HepG2 (cell line): ENCODE measurements at places on chromosomes 16 and 17. TPM values are rescaled to one million over a fixed set of nuclear protein-coding genes. Genes with fewer than 3 reads are reported as not detected.

DNA sequence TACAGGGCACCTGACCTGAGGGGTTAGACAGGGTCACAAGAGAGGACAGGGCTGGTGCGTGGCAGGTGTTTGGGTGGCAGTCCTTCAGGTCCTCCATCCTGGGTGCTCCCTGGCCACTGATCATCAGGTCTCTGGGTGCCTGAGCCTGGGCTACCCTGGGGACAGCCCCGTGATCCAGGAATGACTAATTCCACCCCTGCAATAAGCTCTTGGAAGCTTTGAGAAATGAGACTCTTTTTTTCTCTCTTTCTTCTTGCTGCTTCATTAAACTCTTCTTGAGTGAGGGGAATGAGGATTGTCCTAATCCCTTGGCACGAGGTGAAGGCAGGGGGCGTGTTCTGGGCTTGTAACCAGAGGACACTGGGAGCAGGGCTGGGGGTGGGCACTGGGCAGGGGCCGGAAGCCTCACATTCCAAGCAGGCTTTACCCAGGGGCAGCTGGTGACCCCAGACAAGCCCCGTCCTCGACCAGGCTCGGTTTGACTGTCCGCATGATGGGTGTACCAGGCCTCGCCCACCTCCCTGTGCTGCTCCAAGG is 21.4 kb upstream of the SPNS2 start:
- no peak for DNase-seq

HOXB9 gene
- total RNA-seq, result not detected in 2 replicates

DNA sequence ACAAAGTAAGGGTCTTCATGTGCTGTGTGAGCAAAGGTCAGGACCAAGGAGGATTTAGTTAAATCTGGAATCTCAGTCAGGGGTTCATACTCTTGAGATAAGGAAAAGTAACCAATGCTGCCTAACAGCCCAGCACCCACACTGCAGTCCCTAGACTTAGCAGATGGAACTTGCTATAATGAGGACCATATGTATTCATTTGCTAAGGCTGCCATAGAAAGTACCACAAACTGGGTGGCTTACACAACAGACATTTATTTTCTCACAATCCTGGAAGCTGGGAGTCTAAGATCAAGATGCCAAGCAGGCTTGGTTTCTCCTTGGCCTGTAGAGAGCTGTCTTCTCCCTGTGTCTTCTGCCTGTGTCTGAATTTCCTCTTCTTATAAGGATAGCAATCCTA is 20.8 kb downstream of the ZP2 start:
- DNase-seq, result no peak

DNA sequence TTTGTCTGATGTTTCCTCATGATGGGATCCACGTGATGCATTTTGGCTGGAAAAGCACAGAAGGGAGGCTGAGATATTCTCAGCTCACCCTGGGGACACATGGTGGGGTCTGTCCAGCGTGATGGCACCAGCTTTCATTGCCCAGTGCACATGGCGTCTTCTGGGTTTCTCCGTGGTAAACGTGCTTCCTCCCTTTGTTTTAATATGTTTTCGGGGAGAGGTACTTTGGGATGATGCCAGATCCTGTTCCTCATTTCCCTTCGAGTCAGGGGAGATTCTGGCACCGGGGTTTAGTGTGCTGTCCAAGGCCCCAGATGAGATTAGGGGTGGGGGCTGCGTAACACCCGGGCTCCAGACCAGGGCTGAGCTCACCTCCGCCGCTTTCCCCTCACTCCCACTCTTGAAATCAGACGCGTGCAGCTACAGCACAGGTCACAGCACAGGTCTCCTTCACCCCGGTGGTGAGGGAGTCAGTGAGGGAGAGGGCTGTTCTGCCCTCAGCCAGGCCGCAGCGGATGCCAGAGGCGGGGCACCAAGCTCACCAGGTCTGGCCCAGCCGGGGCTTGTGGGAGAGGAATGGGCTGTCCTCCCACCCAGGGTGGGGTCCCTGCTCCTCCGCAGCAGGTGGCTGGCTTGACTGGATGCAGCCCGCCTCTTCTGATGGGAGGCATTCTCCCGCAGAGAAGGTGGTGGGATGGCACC is 33.9 kb downstream of the COX4I1 start:
- no peak for DNase-seq

CRISPLD2 gene
- 0.14 and 0.31 TPM in 2 replicates for total RNA-seq

RHBDL1 gene
- 0.87 and 1.8 TPM in 2 replicates for total RNA-seq

SNTB2 gene
- total RNA-seq, result 19.2 and 22.9 TPM in 2 replicates

- no peak for DNase-seq
Observed at GRCh38 chr16:23085949-23086348, 63.3 kb downstream of the USP31 start.

DNA sequence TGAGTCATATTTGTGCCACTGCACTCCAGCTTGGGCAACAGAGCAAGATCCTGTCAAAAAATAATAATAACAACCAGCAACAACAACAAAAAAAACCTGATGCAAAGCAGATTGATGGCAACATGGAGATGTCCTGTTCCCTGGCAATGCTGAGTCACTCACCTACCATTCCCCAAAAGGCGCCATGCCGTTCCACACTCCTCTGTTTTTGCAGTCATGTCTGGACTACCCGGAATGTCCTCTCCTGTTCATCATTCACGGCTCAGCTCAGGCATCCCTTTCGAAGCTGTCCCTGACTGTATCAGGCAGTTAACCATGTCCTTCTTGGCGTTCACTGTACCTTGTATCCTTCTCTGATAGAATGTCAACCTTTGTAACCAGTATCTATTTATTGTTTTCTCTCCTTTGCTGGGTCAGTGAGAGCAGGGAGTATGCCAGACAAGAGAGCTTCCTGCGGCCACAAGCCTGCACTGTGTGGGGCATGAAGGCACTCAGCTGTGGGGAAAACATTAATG is 147.7 kb downstream of the ABCC12 start:
- no peak for DNase-seq

HIGD1B gene
- total RNA-seq, result not detected in 2 replicates

DNA sequence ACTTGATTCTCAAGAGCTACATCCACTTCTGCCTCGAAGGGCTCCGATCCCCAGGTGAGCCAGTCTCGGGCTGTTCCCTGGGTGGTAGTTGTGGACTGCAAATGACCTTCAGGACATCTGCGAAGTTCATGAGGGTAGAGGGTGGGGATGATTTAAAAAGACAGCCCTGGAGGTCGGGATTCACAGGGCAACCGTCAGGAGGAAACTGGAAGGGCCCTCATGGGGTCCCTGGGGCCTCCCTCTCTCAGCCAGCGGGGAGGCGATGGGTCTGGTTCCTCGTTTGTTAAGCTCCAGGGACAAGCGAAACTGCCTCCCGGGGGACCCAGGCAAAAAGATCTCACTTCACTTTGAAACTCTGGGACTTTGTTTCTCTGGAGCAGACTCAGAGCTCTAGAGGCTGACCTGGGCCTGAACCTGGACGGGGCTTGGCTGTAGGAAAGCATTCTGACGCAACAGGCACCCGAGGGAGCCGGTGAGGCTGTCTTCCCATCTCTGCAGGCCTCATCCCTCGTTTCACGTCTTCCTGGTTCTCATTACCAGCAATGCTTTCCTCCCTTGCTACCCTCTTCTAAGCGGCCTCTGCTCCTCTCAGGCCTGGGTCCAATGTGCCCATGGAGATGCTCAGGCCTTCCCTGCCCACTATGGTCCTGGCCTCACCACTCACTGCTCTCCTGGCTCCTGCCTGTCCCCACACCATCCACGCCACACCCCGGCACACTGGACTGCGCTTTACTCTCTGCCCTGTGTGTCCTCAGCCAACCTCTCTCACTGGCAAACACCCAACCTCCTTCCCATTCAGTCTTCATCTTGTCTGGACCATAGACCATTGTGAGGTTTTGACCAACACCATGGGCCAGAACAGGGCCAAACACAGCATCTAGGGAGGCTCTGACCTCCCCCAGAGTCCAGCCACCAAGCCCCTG is 214.2 kb upstream of the TNRC6C start:
- DNase-seq, result no peak
